Kidney epithelial cell (primary cell): ENCODE measurements at places on chromosomes 1 and 21. TPM values are rescaled to one million over a fixed set of nuclear protein-coding genes. Genes with fewer than 3 reads are reported as not detected.
A peak's percentile ranks its signal among the peaks of the same experiment; 100 is the strongest.

DNA sequence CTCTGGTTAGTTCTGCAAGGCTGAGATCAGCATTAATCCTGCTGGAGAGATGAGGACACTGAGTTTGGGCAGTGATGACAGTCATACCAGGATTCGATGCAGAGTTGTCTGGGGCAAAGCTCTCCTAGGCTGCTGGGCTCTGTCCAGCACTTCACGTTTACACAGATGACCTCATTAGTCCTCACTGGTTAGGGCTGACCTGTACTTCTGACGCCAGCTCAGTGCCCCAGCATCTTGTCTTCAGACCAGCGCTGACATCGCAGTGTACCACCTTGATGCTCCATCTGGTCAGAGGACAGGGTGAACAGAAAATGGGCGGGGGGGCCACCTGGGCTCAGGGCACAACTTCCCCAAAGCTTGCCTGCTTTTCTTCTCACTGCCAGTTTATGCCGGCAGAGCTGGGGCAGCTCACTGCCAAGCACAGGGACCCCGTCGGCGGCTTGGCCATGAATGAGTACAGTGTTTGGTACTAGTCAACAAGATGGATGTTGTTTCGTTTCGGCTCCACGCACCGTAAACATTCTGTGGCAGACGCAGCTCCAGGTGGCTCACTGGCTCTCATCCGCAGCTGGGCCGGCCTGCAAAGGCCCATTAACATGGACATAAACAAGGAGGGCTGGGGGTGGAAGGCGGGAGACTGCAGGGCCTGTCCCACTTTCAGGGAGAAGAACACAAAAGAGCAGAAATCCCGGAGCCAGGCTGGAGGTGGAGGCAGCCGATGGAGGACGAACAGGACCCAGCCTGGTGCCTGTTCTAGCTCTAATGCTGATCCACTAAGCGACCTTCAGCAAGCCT, 118.7 kb downstream of the GLIS1 start:
- no peak for DNase-seq

The CREB3L4 gene
- total RNA-seq: 11.8 and 14.5 TPM in 2 replicates

GRCh38 chr21:34959607-34960006, 89.5 kb downstream of the RUNX1 start:
- no peak for DNase-seq

- no peak for DNase-seq
Measured at GRCh38 chr1:29653034-29653810, 416.9 kb downstream of the PTPRU start.

The KCNC4 gene
- total RNA-seq: 1.8 and 2.3 TPM in 2 replicates

- DNase-seq: no peak
Measured at GRCh38 chr1:220770245-220770913, 16.3 kb upstream of the MTARC1 start.

The BATF3 gene
- total RNA-seq: 0.89 and 5.4 TPM in 2 replicates

GRCh38 chr21:33668180-33668579, 25.9 kb downstream of the ITSN1 start:
- no peak for DNase-seq

The TPR gene
- total RNA-seq: 43.1 and 77.8 TPM in 2 replicates

GRCh38 chr1:152752225-152752624, 5.6 kb upstream of the KPRP start:
- no peak for DNase-seq

The MAP10 gene
- total RNA-seq: 3.7 and 5.5 TPM in 2 replicates

The DLGAP3 gene
- 0.75 and 0.82 TPM in 2 replicates for total RNA-seq

- no peak for DNase-seq
Measured at GRCh38 chr1:86194491-86195034, 38.0 kb upstream of the COL24A1 start.

GRCh38 chr21:29296446-29296845, 2.3 kb upstream of the BACH1 start:
- DNase-seq: no peak

DNA sequence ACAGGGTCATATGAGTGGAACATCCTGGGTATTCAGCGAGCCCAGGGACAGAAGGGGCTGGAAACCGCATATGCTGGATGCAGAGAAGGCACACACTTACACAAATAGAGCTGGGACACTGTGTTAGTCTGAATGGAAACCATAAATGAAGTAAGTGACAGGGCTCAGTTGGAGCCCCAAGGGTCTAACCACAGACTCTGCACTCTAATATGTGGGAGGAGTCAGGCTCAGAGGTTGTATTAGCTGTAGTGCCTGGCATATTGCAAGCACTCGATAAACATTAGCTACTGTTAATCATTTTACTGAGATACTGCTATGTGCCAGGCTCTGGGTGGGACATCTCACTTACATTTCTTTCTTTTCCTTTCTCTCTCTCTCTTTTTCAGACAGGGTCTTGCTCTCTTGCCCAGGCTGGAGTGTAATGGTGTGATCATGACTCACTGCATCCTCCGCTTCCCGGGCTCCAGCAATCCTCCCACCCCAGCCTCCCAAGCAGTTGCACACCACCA, 6.5 kb upstream of the OLIG1 start:
- DNase-seq: no peak

The HCN3 gene
- total RNA-seq: 2.8 and 3.8 TPM in 2 replicates

DNA sequence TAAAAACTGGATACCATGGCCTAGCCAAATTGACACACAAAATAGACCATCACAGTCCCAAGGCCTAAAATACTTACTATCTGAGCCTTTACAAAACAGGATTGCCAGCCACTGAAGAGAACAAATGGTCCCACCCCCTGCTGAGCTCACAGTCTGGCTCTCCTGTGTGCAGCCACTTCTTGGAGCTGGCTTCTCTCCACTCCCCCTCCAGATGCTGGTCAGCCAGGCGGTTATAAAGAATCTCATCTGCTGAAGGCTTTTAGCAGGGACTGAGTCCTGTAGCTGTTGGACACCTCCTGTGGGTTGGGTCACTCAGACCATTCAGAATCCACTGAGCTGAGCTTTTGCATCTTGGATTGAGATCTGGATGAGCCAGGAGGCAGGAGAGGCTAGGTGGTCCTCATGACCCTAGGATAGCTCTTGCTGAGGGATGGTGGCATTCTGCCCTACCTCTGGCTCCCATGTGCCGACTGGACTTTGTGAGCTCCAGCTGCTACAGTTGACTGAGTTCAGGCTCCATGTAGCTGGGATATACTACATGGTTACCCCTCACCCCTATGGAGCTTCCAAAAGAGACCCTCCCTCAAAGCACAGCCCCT, 16.1 kb downstream of the OXCT2 start:
- DNase-seq: no peak

The CGN gene
- 23.6 and 29.3 TPM in 2 replicates for total RNA-seq

DNA sequence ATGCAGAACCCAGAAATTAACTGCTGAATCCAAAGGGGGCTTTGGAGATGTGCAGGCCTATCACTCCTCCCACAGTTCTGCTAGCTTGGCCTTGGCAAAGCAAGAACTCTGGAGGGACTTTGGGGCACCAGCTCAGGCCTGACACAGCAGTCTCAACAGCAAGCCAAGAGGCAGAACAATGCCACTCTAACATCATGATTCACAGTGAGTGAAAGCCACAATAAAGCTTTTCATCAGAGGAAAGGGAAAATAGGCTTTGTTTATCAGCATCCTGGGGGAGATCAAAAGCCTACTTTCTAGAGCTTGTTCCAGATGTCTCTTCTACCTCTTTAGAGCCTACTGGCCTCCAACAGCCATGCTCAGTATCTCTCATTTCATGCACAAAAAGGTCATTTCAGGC, 283.4 kb downstream of the KCNH1 start:
- DNase-seq: no peak

GRCh38 chr1:248861616-248862015, 2.7 kb upstream of the ZNF692 start:
- DNase-seq: no peak

GRCh38 chr1:36652011-36652410, 169.3 kb upstream of the CSF3R start:
- no peak for DNase-seq

The AGBL4 gene
- not detected in 2 replicates for total RNA-seq

- no peak for DNase-seq
Measured at GRCh38 chr1:19372602-19373001, 60.5 kb downstream of the SLC66A1 start.

DNA sequence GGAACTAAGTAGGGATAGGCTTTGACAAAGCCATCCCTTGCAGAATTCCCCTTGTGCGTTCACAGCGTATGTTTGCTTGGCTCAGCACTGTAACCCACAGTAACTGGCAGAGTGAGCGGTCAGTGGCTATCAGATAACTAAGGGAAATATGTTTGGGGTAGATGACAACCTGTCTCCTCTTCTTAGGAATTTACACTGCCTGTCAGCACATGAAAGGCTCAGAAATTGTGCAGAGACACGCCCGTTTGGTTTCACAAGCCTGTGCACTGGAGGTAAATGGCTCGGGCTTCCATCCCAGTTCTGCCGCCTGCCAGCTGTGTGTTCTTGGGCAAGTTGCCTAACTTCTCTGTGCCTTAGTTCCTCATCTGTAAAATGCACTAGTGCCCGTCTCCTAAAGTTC, 101.2 kb downstream of the PRDM2 start:
- DNase-seq: no peak

DNA sequence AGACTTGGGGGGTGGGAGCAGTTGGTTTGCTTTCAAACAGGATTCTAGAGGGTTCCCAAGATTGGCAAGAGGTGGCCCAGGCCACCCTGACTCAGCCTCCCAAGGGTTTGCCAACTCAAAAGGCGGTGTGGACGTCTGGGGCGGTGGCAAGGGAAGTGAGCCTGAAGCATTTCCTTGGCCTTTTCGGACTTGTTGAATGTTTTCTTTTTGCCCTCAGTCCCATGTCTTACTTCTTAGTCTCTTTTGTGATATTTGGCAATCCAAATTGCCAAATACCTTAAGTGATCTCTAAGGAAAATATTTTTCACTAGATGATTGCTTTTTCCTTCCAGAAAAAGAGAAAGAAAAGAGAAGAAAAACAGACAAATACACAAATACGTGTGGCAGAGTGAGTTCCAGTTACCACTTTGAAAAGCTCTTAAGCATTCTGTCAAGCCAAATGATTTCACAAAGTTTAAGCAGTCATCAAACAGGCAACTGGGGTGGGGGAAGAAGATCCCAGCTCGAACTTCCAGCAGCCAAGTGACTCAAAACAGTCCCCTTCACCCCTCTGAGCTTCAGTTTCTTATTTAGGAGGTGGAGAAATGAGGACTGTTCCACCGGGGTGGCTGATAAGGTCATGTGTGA, 374.6 kb upstream of the USP24 start:
- no peak for DNase-seq

- DNase-seq: no peak
Measured at GRCh38 chr1:118145721-118146120, 39.3 kb downstream of the SPAG17 start.

The SERPINC1 gene
- 0.25 TPM in 1 of 2 replicates, not detected in the other for total RNA-seq

DNA sequence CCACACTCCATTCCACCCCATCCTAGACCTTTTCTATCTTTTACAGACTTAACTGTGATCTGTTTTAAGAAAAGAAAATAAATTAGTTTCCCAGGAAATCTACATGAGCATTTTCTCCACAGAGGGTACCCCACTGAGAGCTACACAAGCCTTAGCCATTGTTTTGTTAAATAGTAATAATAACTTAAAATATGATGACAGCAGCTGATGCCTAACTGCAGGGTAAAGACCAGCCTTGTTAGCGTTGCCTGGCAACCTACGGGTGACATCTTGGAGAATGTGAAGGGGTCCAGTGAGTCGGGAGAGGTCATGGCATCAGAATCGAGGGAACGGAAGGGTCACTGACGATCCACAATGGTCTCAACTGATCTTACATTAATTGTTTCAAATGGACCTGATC, 233.2 kb upstream of the PBX1 start:
- DNase-seq: no peak

GRCh38 chr1:210372931-210373627, 44.4 kb downstream of the HHAT start:
- no peak for DNase-seq

DNA sequence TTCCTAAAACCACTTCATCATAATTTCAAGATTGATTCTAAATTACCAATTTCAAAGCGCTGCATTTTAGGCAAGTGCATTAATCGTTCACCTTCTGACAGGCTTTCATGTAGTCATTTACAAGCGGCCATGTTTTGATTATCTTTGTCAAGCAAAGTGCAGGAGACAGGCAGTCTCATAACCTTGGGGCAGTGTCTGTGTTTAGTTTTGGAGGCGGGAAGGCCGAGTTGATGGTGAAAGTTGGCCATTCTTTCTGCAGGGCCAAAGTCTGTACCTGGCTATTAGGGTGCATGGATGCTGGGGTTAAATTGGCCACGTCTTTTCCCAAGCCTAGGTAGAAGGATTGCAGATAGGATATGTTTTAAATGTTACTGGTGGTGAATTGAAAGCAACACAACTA, 2.9 kb downstream of the AGPAT3 start:
- DNase-seq: no peak

DNA sequence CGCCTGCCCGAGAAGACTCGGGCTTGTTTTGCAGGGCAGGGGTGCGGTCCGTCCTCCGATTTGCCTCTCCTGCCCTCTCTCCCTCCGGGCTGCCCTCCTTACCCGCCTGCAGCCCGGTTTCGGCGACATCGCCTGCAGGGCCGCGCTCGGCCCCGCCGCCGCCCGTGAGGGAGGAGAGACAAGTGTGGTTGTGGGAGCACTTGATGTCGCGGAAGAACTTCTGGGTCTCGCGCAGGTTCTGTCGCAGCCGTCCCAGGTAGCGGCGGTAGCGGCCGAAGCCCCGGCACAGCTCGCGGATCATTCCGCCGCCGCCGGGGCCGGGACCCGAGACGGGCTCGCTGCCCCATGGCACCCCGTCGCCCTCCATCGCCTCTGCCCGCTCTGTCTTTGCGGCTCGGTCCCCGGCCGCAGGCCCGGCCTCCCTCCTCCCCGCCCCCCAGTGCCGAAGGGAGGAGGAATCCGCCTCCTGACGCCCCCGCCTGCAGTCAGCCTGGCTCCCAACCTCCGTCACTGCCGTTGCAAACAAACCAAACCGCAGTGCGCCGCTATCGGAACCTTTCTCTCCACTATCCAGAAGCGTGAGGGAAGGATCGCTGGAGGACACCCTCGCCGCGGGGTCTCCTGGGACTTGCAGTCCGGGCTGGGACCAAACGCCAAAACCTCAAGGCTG, at the start of gene DSTYK:
Gene DSTYK, minus strand, starts transcription at position 534 of the 670 bp plus-strand sequence. Its CDS starts 167 bp downstream, at position 367.
- DNase-seq: peak; percentile 57

DNA sequence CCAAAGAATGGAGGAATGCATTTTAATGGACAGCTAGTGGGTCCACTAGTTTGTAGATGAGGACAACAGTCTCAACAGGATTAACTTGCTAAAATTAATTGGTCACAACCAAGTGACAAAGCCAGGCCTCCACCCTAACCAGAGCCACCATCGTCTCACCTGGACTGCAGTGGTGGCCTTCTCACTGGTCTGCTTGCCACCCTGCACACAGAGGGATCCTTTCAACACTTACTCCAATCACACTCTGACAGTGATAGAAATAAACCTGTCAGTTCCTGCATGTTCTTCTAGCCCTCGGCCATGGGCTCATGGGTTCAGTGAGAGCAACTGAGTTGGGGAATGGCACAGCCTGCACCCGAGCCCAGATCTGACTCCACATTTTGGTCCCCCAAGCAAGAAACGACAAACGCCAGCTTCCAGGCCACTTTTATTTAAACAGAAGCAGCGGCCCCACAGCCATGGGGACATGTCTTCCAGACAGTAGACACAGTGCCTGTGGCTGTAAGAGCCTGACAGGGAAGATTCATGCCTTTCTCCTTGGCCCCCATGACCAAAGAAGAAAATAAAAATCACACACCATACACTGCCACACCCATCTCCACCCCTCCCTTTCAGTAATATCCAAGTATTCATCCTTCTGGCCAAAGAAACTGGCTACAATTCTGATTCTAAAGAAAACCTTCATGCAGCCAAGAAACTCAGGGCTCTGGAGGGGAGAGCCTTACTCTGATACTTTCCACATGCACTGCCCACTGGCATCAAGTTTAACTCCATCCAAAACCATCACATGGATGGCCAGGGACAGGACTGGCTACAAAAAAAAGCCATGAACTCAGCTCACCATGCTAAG, 37.6 kb downstream of the DHCR24 start:
- DNase-seq: no peak

GRCh38 chr21:36839123-36839522, 127.3 kb downstream of the HLCS start:
- DNase-seq: no peak

The HAPLN2 gene
- total RNA-seq: not detected in 2 replicates

GRCh38 chr1:160226623-160227022, 21.4 kb downstream of the PEA15 start:
- no peak for DNase-seq
